ENCODE measurements at places on chromosomes 12 and 14.

DNA sequence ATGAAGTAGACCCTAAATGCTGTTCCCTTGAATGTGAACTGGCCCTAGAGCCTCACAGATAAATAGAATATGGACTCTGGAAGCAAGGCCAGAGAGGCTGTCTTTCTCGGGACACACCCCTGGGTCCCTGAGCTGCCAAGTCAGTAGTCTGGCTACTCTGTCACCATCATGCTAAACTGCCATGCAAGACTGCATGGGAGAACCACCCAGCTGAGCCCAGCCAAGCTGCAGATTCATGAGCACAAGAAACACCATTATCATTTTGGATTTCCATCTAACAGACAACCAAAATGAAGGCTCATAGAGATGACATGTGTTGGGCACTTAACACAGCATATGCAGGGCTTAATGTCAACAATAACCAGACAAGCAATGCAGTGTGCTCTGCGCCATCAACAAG is 53.3 kb downstream of the CHGA start:
- H3K27ac ChIP-seq: no peak overlapping the region
- H3K4me1 ChIP-seq: no peaks in the 10 kb centered on the region
- no peak for DNase-seq
- no peaks in the 10 kb centered on the region for H3K27me3 ChIP-seq
- no peak overlapping the region for H3K4me3 ChIP-seq
- H3K36me3 ChIP-seq: no peaks in the 10 kb centered on the region

GRCh38 chr12:27561535-27562350 is 37.7 kb downstream of the PPFIBP1 start:
- H3K4me3 ChIP-seq: no peak overlapping the region
- no peaks in the 10 kb centered on the region for H3K36me3 ChIP-seq
- H3K27ac ChIP-seq: no peak overlapping the region

- H3K36me3 ChIP-seq: no peaks in the 10 kb centered on the region
- peak overlapping the region; percentile 87 for H3K27ac ChIP-seq
- peaks cover 65% of the 10 kb centered on the region for H3K4me1 ChIP-seq
- DNase-seq: peak; percentile 57
These were observed 14.6 kb upstream of the NUDT14 start for GRCh38 chr14:105195522-105196264.

- H3K4me3 ChIP-seq: no peak overlapping the region
- H3K27ac ChIP-seq: peak overlapping the region; percentile 95
These were observed 45.8 kb upstream of the TMED10 start for GRCh38 chr14:75222208-75222701.

- H3K4me1 ChIP-seq: peaks cover 2% of the 10 kb centered on the region
- H3K4me3 ChIP-seq: no peak overlapping the region
- H3K36me3 ChIP-seq: no peaks in the 10 kb centered on the region
- H3K27ac ChIP-seq: no peak overlapping the region
- H3K27me3 ChIP-seq: peaks cover 18% of the 10 kb centered on the region
These were observed 20.3 kb downstream of the PPM1H start for GRCh38 chr12:62914443-62915203.

- peaks cover 70% of the 10 kb centered on the region for H3K4me1 ChIP-seq
- no peaks in the 10 kb centered on the region for H3K36me3 ChIP-seq
- peak overlapping the region; percentile 85 for H3K27ac ChIP-seq
- no peaks in the 10 kb centered on the region for H3K27me3 ChIP-seq
- no peak overlapping the region for H3K4me3 ChIP-seq
These were observed 13.8 kb upstream of the SLC38A2 start for GRCh38 chr12:46386360-46386867.

DNA sequence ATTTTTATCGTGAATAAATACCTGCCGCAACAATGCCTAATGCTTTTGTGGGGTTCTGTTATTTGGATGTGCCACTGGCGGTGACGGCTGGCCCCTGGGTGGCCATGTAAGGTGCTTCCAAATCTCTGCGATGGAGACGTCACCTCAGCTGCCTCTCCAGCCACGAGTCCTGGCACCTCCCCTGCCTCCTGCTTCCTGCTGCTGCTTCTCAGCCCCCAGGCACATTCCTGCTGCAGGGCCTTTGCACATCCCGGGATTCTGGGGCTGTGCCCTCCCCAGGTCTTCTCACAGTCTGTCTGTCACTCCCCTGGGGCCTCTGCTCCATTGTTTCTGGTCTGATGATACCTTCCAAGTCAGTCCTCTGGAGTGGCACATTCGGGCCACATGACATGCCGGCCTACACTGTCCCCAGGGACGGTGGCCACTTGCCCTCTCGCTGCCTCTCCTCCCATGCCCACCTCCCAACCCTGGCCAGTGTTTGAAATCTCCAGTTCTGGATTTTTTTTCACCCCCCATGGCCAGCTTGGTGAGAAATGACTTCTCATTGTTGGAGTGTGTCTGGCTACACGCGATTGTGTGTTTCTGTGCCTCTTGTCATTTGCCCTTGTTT is 151.8 kb downstream of the KIF26A start:
- H3K27me3 ChIP-seq: no peaks in the 10 kb centered on the region
- no peak overlapping the region for H3K4me3 ChIP-seq
- no peak for DNase-seq
- H3K27ac ChIP-seq: no peak overlapping the region
- no peaks in the 10 kb centered on the region for H3K4me1 ChIP-seq

DNA sequence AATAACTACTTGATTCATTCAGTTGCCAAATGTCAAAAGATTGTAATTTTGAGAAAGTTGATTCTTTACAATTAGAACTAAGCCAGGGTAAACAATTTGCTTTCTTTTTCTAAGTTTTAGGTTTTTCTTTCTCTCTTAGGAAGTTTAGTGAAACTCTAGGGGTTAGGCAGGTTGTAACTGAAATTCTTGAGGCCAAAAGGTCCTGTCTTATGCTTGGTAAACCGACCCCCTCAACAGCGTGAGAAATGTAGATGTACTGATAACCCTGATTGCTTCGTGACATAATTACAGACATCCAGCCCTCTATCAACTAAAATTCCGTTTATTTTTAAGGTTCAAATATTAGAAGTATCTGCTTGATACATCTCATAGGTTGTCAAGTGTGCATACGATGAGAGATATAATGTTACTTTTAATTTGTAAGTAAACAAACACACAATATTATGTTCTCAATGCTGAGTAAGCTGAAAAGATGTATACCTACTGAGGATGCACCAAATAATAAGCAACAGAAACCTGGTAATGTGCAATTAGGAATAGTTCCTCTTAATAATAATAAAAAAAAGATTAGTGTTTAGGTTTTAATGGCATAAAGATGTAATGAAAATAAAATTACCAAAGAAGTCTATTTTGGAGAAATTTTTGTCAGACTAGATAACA is 7.2 kb downstream of the FUT8 start:
- no peak for DNase-seq
- H3K27me3 ChIP-seq: no peaks in the 10 kb centered on the region
- no peak overlapping the region for H3K27ac ChIP-seq
- H3K4me1 ChIP-seq: peaks cover 3% of the 10 kb centered on the region
- no peak overlapping the region for H3K4me3 ChIP-seq

DNA sequence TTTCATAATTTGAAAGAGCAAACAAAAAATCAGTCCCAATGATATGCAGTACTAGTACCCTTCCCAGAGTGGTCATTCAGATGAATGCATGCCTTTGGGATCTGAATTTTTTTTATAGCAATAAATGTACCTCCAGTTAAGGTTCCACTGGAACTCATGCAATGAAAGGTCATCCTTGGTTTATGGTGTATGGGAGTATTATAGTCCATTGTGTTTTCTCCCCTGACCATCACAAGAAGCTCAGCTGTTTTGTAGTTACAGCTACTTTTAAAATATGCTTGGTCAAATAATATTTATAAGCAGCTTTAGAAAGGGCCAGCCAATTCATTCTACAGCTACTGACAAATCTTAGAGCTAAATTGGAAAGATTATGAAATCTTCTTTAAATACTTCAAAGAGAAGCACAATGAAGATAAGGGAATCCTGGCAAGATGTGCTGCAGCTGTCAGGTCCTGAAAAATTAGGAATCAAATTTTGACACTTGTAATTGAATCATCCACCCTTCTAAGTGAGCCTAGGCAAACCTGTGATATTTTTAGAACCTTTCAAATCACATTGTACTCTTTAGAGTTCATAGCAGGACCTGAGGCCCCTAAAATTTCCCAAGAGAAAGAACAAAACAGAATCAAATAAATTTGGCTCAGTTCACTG is 46.5 kb downstream of the IFT81 start:
- no peak overlapping the region for H3K27ac ChIP-seq
- H3K36me3 ChIP-seq: no peaks in the 10 kb centered on the region
- no peak overlapping the region for H3K4me3 ChIP-seq
- no peaks in the 10 kb centered on the region for H3K4me1 ChIP-seq
- no peaks in the 10 kb centered on the region for H3K27me3 ChIP-seq
- no peak for DNase-seq

DNA sequence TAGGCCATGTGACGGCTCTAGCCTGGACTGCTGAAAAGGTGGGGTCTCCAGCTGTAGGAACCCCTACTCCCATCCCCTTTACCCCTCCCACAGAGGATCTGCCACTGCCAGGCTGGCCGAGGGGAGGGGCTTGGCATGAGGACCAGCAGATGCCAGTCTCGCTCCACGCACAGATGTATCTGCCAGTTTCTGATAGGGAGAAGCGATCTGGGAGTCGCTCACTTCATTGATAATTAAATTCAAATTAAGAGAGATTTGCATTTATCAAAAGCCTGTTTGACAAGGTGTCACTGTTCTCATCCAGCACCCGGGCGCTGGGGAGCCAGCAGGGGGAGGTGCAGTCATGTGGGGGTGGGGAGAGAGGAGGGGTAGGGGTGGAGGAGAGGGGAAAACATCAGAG is 217.6 kb upstream of the MYL2 start:
- no peaks in the 10 kb centered on the region for H3K27me3 ChIP-seq
- H3K4me1 ChIP-seq: no peaks in the 10 kb centered on the region
- H3K4me3 ChIP-seq: no peak overlapping the region
- no peaks in the 10 kb centered on the region for H3K36me3 ChIP-seq

GRCh38 chr14:51500776-51501175 is 150.9 kb upstream of the FRMD6 start:
- peaks cover 6% of the 10 kb centered on the region for H3K4me1 ChIP-seq
- no peaks in the 10 kb centered on the region for H3K36me3 ChIP-seq
- no peaks in the 10 kb centered on the region for H3K27me3 ChIP-seq
- DNase-seq: peak; percentile 53

DNA sequence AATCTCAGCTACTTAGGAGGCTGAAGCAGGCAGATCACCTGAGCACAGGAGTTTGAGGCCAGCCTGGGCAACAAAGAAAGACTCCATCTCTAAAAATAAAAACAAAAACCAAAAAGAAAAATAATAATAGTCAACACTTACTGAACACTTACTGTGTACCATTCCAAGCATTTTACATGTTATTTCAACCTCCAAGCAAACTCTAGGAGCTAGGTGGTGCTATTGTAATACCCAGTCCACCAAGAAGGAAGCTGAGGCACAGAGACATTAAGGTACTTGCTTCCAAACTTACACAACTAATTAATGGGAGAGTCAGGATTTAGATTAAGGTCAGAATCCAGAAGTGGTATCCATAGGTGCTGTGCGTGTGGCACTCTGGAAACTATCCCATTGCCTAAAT is 13.7 kb upstream of the OR6J1 start:
- H3K4me1 ChIP-seq: peaks cover 35% of the 10 kb centered on the region
- H3K27ac ChIP-seq: peak overlapping the region; percentile 19
- peak; percentile 85 for DNase-seq
- H3K27me3 ChIP-seq: no peaks in the 10 kb centered on the region
- no peaks in the 10 kb centered on the region for H3K36me3 ChIP-seq
- H3K4me3 ChIP-seq: no peak overlapping the region

DNA sequence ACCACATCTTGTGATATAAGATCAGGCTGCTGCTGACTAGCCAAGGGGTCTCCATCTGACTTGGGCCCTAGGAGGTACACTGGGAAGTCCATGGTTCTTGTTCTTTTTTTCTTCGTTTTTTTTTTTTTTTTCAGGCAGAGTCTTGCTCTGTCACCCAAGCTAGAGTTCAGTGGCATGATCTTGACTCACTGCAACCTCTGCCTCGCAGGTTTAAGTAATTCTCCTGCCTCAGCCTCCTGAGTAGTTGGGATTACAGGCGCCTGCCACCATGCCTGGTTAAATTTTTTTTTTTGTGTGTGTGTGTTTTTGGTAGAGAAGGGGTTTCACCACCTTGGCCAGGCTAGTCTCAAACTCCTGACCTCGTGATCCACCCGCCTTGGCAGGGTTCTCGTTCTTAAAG is 178.2 kb downstream of the RMST start:
- no peak overlapping the region for H3K4me3 ChIP-seq
- no peak for DNase-seq
- no peaks in the 10 kb centered on the region for H3K36me3 ChIP-seq
- H3K27me3 ChIP-seq: no peaks in the 10 kb centered on the region

DNA sequence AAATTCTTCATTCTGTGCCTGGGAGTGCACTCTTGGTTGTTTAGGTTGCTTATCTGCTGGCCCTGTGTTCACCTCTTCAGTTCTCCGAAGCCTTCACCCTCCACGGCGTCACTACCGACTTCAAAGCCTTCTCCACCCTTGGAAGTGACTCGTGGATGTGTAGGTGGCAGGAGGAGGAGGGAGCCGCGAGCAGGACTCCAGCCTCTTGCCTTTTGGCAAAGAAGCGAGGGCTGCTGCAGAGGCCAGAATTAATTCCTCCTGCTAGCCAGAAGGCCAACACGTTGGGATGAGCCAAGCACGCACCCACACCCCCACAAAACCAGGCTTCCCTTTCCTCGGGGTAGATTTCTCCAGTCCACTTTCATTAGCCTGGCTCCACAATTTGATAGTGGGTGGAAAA is 86.5 kb downstream of the TBX5 start:
- no peaks in the 10 kb centered on the region for H3K27me3 ChIP-seq
- no peak for DNase-seq
- H3K36me3 ChIP-seq: no peaks in the 10 kb centered on the region
- H3K4me1 ChIP-seq: no peaks in the 10 kb centered on the region
- H3K27ac ChIP-seq: no peak overlapping the region

DNA sequence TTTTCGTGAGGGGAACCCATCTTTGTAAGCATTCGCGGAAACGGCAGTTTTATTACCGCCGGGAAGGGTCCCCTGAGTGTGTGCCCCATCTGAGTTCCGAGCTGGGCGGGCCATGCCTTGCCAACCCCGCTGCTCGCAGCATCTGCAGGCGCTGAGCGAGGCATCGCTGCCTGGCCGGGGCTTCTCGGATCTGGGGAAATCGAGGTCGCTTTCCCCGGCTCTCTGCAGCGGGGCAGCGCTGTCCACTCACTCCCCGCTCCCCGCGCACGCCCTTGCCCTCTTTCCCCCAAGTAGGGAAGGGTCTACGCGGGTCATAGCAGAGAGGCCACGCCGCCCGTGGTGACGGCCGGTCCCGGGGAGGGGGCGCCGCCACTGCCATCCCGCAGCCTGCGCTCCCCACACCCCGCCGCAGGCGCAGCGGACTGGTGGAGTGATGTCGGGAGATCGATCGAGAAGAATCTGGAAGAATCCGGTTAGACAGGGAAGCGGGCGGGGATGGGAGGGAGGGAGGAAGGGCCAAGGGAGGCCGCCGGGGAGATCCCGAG is 507 bp upstream of the FKBP4 start:
- DNase-seq: no peak
- H3K27me3 ChIP-seq: peaks cover 5% of the 10 kb centered on the region
- no peak overlapping the region for H3K27ac ChIP-seq
- peaks cover 6% of the 10 kb centered on the region for H3K36me3 ChIP-seq

- no peaks in the 10 kb centered on the region for H3K36me3 ChIP-seq
- peak within 1 kb of the TSS; percentile 78 for H3K27ac ChIP-seq
- H3K4me1 ChIP-seq: peaks cover 17% of the 10 kb centered on the region
- DNase-seq: peak; percentile 95
These were observed at the start of the genes CINP and TECPR2 for GRCh38 chr14:102362545-102363181. CINP (minus strand) TSS chr14:102362890; CDS start chr14:102362851, 39 bp downstream. TECPR2 (plus strand) TSS chr14:102362941; CDS start chr14:102376722, 13,781 bp downstream.

Measured in endothelial cell of umbilical vein (primary cell).